ENCODE measurements at places on chromosomes 4 and X.

DNA sequence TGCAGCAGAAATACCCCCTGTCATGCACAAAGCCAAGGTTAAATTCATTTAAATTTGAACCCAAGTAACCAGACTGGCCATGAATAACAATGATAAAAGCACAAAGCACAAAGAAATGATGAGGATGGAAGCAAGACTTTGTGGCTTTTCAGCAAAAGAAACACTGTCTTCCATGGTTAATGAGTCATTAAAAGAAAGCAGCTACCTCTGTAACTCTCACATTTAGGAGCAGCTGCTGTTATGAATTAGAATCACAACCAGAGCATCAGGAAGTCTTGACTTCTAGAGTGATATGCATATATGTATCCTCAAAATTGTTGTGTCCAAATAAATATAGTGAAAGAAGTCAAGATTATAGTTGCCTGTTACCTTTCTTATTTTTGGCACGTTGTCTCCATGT lies 70.7 kb upstream of the RPS6KA6 start:
- DNase-seq = no peak

DNA sequence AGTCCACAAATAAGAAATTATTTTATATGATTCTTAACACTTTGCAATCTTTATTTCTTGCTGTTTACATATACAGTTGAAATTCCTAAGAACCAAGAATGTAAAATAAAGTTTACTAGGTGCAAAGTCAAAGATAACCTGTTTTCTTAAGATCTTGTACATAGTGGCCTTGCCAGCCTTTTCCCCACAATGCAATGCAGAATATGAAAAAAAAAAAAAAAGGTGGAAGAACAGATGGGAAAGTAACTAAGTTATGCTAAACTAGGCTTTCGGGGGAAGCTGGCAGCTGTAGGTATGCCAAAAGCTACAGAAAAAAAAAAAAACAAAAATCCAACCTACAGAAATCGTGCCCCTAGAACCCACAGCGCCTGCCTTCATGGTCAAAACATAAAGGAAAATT lies 1588.4 kb downstream of the STIM2 start:
- no peak for DNase-seq

DNA sequence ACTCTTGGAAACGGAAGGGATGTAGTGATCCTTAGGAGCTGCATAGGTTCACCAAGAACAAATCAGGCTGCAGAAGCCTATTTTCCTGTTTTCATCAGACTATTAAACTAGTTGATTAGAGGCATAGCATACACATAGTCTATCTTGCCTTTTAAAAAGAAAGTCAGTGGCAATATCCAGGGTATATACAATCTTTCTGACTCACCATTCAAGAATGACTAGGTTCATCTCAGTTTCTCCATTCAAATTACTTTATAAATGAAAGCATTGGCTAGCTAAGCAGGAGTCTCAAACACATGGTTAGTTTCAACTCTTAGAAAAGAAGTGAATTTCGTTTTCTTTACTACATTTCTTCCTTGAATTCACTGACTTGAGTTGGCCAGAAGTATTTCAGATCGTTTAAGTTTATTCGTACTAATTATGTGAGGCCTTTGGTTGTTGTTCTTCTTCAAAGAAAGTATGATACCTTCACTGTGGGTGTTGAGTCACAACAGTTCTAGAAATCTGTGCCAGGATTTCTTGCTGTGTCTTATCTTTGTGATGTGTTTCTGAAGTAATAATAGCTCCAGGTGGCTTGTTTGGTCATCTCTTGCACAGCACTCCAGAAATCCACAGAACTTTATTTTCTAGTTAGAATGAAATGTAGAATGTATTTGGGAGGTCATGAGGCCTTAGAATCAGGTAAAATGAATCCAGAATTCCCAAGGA lies 88.2 kb downstream of the AWAT2 start:
- DNase-seq = no peak

DNA sequence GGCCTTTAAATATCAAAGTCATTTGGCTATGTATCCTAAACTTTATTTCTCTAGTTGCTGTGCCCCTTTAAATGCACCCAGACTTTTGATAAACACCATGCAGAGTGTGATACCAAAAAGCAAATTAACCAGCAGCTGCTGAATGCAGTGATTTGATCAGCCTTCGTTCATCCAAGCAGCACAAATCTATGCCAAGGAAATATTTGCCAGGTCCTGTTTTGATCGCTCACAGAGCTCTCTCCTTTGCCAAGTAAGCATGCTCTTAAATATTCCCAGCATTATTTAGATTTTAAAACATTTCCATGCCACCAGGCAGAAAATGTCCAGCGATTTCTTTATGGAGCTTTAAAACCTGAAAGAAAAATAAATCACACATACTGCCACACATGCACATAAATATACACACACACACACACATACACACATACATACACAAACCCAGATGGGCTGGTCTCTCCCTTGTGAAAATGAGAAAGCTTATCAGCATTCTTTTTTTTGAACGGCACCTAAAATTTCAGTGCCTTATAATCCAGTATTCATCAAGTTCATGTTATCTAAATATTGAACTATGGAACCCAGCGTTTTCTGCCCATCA lies 35.7 kb downstream of the BTC start:
- no peak for DNase-seq

GRCh38 chr4:6692806-6693205 lies 872 bp upstream of the S100P start:
- peak; percentile 86 for DNase-seq

DNA sequence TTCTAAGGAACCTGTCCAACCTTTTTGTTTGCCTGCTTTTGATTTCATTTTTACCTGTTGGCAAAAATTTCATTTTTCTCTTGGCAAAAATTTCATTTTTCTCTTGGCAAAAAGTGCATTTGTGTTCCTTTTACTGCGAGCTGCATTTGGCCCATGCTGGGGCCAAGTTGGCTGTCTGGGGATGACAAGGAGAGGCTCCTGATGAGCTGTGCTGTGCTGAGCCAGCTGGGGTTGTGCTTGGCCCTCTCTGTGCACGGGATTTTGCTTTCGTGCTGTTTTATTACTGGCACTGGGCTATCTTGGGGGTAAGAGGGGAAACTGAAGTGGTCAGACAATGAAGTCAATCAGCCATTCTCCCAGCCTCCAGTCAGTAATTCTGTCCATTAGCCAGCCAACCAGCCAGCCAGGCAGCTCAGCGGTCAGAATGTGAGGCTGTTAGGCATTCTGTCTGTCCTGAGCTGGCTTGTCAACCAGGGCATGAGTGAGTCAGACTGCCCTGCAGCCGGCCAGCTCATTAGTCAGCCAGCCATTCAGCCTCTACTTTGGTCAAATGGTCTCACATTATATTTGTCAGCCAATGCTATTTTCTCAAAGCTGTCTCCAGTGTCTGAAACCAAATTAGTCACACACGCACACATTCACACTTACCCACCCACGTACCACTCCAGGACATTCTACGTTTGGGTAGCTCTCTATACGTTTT lies 56.9 kb upstream of the PRPS1 start:
- DNase-seq = no peak

DNA sequence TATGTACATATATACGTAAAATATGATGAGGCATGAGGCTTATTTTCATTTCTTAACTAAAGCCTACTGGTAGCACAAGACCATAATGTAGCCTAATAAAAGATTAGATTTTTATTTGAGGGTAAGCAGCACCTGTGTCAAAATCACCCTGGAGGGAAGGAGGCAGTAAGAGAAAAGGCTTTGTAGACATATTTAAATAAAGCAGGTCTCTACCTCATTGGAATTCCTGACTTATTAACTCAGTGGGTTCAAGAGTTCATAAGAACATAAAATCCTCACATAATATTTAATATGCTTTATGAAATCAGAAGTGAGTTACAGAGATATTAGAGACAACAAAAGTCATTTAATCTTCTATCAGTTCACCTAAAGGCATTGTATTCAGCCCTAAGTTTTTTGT lies 261.6 kb upstream of the ANKRD50 start:
- DNase-seq = peak; percentile 7

DNA sequence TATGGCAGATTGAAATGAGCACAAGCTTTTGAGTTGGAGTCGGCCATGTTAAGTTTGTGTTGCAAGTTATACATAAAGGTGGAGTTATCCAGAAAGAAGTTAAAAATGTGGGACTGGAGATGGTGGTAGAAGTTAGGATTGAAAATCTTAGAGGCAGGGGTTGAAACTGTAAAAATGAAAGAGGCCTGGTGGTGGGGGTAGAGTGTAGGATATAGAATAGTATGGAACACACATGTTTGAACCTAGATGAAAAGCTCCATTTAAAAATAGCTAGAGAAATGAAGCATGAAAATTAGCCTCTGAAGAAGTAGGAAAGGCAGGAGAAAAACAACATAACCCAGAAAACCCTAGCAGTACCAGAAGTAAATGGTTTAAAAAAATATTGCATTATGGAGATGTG lies 131.8 kb upstream of the ENPEP start:
- DNase-seq = peak; percentile 4

DNA sequence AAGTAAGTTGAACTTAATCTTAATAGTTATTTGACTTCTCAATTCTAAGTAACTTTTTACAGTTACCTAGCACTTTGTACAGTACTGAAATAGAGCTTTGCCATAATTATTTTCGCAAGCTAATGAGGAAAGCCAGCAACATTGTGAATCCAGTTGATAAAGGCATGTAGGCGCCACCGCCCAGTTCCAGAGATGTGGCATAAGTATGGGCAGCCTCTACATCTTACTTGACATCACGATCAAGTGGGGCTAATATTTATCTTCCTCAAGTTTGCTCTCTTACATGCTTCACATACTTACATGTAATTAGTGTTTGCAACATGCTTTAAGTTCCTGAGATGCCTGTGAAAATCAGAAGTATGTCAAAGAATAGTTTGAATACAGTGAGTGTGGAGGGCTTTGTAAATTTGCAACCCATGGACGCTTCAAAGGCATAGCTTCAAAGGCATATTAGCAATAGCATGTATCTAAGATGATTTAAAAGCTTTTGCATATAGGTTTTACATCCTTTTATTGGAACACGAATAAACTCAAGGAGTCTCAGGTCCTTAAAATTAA lies 34.9 kb upstream of the VCX3B start:
- DNase-seq = no peak

GRCh38 chr4:128006592-128006991 lies 41.4 kb downstream of the ABHD18 start:
- DNase-seq = no peak

Measured in T47D (cell line).